Fibroblast of skin of left quadriceps (primary cell): ENCODE measurements at places on chromosomes 5 and 9.

GRCh38 chr5:132059043-132059695, 1.3 kb upstream of the IL3 start:
- no peak for DNase-seq

DNA sequence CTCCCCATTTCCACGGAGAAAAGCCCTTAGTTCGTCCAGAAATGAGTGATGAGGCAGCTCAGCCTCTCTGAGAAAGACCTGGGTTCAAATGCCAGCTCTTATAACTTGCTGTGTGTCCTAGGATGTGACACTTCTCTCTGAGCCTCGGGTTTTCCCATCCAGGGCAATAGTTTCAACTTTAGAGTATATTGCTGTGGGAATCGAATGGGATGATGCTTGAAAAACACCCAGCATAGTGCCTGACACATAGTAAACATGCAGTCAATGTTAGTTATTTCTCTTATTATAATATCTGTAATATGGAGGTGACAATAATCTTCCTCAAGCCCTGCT, 430 bp upstream of the MAPKAP1 start:
- no peak for DNase-seq

DNA sequence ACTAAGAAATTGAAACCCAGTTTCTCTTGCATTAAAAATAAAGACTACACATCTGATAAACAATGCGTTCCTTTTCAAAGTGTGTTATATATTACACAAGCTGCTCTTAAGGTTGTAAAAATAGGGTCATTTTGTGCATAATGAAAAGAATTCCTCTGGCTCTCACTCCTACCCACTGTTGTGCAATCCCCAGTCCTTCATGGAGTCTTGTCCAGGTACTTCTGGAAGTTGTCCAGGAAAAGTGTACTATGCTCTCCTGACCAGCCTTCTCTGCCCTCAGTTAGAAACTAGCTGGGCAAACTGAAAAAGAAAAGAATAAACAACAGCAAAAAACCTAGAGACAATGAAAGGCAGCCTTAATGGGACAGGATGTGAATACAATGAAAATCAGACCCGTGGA, 345.5 kb upstream of the PAPPA start:
- no peak for DNase-seq

- DNase-seq: no peak
Observed at GRCh38 chr5:14588758-14589543, 7.4 kb downstream of the OTULINL start.

DNA sequence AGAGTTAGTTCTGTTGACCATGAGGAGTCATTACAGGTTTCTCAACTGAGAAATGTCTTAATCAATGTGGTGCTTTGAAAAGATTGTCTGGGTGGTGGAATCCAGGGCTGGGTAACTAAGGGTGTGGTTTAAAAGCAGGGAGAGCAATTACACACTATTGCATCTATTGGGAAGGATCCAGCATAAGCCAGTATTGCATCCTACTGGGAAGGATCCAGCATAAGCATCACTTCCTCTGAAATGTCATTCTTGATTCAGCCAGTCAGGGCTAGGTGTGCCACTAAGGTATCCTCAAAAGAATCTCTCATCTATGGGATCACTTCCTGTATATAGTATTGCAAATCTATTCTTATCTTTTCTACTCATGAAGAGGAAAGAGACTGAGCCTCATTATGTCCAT, 38.6 kb downstream of the ELOVL7 start:
- no peak for DNase-seq

DNA sequence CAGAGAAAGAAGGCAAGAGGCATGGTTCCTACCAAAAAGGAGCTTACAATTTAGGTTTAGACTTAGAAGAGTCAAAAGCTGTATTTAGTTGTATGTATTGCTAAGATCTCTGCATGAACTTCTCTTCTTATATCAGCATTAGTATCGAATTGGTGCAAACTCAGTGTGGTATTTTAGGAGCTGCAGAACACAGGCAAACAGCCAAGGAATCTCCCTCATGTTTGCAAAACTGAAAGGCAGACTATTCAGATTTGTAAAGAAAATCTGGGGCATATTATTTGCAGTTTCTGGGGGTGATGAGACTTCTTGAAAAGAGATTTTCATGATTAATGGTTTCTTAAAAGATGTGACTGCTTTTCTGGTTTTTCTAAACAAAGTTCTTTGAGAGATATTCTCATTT, 252.7 kb downstream of the CEMIP2 start:
- peak; percentile 2 for DNase-seq

DNA sequence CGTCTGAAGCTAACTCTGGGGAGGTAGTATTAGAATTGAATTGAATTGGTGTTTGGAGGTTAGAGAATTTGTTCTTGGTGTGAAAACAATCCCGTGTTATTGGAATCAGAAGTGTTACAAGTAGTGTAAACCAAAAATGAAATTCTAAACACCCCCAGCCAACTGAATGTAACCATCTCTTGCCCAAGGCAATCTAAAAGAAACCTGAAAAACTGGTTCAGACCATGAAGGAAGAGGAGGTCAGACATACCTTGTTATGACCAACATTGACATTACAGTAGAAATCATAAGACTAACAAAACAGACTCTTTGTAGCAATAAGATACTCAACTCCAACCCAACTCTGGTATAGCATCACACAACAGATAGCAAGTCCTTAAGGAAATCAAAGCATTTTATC, 159.0 kb downstream of the TUSC1 start:
- DNase-seq: no peak

DNA sequence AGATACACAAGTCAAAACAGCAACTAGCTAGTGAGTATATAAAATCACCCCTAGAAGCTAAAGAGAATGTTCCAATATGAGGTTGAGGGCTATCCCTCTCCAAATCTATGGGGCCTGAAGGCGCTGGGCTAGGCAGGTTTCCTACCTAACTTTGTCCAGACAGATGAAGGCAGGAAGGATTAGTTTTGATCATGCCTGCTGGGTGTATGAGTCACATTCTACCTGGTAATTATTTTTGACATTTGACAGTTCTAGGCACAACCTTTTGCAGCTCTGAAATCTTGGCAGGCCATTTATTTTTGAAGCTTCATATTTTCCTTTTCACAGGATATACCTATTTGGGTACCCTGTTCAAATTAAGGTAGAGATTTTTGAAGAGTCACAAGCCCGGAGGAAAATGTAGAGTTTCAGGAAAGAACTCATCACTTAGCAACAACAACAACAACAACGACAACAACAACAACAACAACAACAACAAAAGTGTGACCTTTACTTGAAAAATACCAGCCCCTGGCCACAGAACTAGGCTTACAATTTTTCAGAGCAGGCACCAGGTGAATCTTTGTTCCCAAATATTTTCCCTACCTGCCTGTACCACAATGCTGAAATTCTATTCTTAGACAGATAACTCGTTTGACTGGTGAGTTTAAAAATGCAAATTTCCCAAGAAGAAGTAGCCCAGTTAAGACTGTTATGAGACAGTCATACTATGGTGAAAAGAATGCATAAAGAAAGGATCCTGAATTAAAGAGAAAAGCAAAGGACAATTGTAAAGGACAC, 175.5 kb upstream of the TUT7 start:
- DNase-seq: no peak

- no peak for DNase-seq
Observed at GRCh38 chr5:121988488-121988887, 26.7 kb downstream of the SRFBP1 start.

- no peak for DNase-seq
Observed at GRCh38 chr5:77607324-77607723, 31.2 kb downstream of the OTP start.

DNA sequence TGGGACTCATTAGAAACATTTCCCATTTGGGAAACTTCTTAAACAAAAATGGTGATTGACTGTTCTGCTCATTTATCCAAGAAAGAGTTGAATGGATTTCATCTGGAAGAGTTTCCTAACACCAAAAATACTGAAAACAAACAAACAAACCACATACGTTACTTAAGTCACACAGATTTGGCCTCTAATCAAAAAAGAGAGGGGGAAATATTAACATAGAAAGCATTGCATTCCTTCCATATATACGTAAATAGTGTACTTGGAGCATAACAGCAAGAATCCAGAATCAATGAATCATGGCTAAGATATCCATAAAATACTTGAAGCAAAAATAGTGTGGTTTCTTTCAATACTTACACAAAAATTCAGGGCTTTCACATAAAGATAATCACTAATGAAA, 189.8 kb upstream of the MAP3K1 start:
- peak; percentile 96 for DNase-seq

- peak; percentile 26 for DNase-seq
Observed at GRCh38 chr5:38697013-38697412, 140.6 kb upstream of the LIFR start.

DNA sequence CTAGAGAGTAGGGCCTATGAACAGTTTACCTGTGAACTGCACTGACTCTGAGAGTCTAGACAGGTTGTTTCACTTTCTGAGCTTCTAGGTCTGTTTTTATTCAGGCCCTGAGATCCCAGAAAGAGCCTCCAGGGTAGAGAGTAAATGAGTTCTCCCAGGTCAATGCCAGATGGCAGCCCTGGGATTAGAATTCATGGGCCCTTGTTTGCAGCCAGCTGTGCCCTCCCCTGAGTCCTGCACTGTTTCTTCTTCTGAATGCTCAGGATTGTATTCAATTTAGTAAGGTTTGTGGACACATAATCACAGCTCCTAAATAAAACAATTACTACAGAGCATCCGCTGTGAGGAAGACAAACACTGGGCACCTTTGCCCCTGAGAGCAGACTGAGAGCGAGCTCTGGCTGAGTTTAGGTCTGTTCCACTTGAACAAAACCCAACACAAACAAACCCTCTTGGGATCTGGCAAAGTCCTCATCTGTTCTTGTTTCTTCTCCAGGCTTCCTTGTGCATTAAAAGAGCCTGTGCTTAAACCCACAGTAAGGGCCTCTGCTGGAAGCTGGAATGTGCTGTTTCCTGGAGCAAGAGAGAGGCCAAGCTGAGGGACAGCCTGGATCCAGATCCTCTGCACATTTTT, 29.9 kb downstream of the FAM219A start:
- DNase-seq: no peak

GRCh38 chr9:126236273-126236672, 90.4 kb upstream of the MVB12B start:
- no peak for DNase-seq

- no peak for DNase-seq
Observed at GRCh38 chr5:159486836-159487235, 156.5 kb upstream of the IL12B start.

DNA sequence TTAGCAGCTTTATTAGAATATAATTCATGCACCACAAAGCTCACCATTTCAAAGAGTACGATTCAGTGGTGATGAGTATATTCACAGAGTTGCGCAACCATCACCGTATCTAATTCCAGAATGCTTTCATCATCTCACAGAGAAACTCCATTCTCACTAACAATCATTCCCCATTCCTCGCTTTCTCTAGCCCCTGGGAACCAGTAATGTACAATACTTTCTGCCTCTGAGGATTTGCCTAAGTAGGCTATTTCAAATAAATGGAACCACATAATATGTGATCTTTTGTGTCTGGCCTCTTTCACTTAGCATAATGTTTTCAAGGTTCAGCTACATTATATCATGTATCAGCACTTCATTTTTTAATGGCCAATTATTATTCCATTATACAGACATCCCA, 145.1 kb upstream of the ADAMTS16 start:
- peak; percentile 44 for DNase-seq

DNA sequence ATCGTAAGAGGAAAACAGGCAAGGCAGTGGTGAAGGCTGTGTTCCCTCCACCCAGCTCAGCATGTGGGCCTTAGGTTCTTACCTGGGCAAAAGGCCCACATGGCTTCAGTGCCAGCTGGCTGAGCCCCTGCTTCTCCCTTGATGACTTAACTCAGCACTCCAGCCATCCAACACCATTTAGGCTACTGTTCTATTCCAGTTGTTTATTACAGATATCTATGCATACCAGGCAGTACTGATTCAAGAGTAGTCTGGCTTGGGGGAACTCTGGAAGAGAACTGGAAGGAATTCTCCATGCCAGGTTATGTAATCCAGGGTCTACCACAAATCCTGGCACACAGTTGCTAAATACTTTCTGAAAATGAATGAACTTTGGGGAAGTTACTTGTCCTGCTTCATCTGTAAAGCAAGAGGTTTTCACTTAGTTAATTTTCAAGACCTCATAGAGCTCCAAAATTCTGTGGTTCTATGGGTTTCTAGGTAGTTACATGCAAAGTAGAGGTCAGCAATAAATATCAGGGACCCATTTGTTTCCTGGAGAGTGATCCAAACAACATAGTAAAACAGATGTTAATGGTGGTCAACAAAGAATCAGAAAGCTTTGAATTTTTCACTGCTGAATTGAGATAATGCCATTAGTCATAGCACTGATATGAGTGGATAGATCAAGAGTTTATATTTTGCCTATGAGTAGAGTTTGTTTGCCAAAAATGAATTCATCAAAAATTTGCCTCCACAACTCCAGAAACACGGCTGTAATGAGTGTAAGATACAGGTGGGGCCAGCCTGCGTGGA, 88.2 kb upstream of the OSMR start:
- no peak for DNase-seq
